HepG2 (cell line): ENCODE measurements at places on chromosomes 5 and 9. TPM values are rescaled to one million over a fixed set of nuclear protein-coding genes. Genes with fewer than 3 reads are reported as not detected.

- no peak for DNase-seq
- peaks cover 11% of the 10 kb centered on the region; the same call in 1 of the 2 replicates for H3K4me1 ChIP-seq
- no peak overlapping the region for H3K27ac ChIP-seq
- no peaks in the 10 kb centered on the region for H3K36me3 ChIP-seq
- H3K27me3 ChIP-seq, result peaks cover 85% of the 10 kb centered on the region
- H3K4me3 ChIP-seq, result no peak overlapping the region
Observed at GRCh38 chr5:1658665-1659064, 134.9 kb upstream of the LPCAT1 start.

- no peak for DNase-seq
- no peak overlapping the region for H3K4me3 ChIP-seq
- no peaks in the 10 kb centered on the region for H3K27me3 ChIP-seq
- no peaks in the 10 kb centered on the region for H3K36me3 ChIP-seq
Observed at GRCh38 chr5:40141418-40141817, 538.3 kb upstream of the PTGER4 start.

DNA sequence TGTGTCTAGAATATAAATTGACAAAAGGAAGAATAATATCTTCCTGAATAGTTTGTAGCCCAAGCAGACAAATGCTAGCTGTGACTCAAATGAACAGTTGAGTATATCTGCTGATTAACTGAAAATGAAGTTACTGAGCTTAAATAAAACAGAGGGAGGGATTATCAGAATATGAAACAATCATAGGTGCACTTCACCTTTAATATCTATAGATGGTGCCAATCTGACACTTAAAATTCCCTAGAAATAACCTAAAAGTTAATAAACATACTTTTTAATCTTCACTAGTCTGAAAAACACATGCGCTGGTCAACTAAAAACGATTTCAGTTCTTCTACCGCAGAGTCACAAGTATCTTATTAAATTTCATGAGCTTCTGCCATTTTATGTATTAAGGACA, 280.8 kb upstream of the RASA1 start:
- no peaks in the 10 kb centered on the region for H3K4me1 ChIP-seq
- no peak overlapping the region for H3K27ac ChIP-seq

DNA sequence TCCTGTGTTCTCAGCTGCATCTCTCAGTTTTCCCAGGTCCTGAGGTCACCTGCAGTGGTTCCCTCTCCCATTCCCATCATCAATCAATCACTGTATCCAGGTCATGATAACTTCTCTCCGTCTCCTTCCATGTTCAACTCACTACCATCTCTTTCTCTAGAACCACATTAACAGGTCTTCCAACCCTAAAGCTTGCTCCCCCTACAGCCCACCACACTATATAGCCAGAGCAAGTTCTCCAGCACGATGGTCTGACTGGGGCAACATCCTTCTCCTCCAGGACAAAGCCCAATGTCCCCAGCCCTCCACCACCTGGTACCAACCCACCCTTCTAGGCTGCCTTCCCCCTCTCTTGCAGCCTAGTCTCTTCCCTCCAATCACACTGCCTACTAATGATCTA, 241.6 kb downstream of the CDK5RAP2 start:
- H3K36me3 ChIP-seq, result no peaks in the 10 kb centered on the region
- no peak overlapping the region for H3K4me3 ChIP-seq
- no peak for DNase-seq
- H3K4me1 ChIP-seq, result peaks cover 6% of the 10 kb centered on the region; the same call in 1 of the 2 replicates
- H3K27me3 ChIP-seq, result no peaks in the 10 kb centered on the region
- no peak overlapping the region for H3K27ac ChIP-seq

- peak; percentile 53 for DNase-seq
- H3K36me3 ChIP-seq, result no peaks in the 10 kb centered on the region
- no peaks in the 10 kb centered on the region for H3K27me3 ChIP-seq
- H3K4me3 ChIP-seq, result no peak overlapping the region
- peaks cover 48% of the 10 kb centered on the region for H3K4me1 ChIP-seq
Observed at GRCh38 chr5:92885950-92886349, 695.1 kb downstream of the NR2F1-AS1 start.

GRCh38 chr5:14036514-14036913, 92.0 kb upstream of the DNAH5 start:
- H3K4me3 ChIP-seq, result no peak overlapping the region; the same call in 1 of the 2 replicates
- H3K27me3 ChIP-seq, result no peaks in the 10 kb centered on the region
- H3K36me3 ChIP-seq, result no peaks in the 10 kb centered on the region
- H3K27ac ChIP-seq, result no peak overlapping the region
- no peak for DNase-seq

DNA sequence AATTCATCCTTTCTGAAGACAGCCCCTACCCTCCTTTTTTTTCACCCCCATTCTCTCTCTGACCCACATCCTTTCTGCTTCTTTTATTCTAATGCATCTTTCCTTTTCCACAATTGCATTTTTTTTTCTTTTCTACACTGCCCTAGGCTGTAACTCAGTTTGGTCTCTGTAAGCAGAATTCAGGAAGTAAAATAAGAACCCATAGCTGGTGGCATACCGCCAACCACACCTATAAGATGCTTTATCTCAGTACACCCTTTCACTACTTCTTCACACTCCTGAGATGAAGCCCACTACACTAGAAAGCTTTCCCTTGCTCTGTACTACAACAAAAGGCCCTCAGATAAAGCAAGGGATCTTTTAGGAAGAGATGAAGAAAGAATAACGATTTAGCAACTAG, 16.1 kb upstream of the TSSK1B start:
- no peak overlapping the region for H3K4me3 ChIP-seq
- H3K4me1 ChIP-seq, result no peaks in the 10 kb centered on the region
- no peaks in the 10 kb centered on the region; the same call in 2 of the 3 replicates for H3K27me3 ChIP-seq
- no peak overlapping the region for H3K27ac ChIP-seq

- H3K4me3 ChIP-seq, result no peak overlapping the region
- peaks cover 17% of the 10 kb centered on the region; the same call in 2 of the 3 replicates for H3K27me3 ChIP-seq
- H3K27ac ChIP-seq, result no peak overlapping the region
- no peak for DNase-seq
- no peaks in the 10 kb centered on the region for H3K4me1 ChIP-seq
Observed at GRCh38 chr5:14081791-14082190, 61.4 kb upstream of the TRIO start.

- peak; percentile 95 for DNase-seq
- H3K36me3 ChIP-seq, result peaks cover 4% of the 10 kb centered on the region
- H3K4me3 ChIP-seq, result no peak overlapping the region
Observed at GRCh38 chr5:1568201-1568979, 44.6 kb upstream of the LPCAT1 start.

DNA sequence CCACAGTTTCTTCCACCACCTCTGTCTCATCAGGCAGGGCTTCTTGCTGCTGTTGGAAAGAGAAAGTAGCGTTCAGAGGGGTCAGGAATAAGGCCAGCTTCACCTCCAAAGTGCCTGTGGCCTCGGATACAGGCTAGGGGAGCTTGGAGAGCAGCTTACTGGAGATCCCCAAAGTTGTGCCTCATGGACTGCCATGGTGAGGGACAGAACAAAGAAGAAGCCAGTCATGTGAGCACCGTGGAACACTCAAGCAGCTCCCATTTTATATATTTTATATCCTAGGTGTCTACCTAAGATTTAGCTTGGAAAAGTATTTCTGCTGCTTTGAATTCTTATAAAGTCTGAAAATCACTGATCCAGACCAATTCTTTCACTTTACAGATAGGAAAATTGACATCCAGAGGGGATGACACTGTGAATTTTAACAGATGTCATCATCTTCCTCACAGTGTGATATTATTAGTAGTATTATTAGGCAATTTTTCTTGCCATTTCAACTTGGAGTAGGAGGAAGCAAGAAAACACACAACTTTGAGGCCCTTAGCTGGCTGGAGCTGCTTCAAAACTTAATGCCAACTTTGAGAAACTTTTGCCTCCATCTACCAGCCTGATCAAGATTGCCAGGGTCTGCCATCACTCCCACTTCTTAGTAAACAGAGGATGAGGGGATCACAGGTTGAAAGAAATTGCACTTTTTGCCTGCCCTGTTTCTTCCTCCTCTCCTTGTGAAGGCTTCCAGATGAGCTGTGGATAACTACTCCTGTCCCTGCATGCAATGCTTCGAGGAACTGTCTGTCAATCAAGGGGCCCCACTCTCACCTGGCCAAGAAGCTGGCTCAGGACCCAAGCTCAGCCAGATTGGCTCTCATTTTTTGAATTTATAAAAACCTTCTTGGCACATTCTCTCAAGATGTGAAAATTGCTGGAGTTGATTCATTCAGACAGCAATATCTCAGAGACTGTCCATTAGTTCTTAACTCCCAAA, 11.8 kb downstream of the SPARC start:
- DNase-seq, result no peak
- H3K36me3 ChIP-seq, result no peaks in the 10 kb centered on the region; the same call in 1 of the 2 replicates
- H3K4me3 ChIP-seq, result no peak overlapping the region
- peaks cover 24% of the 10 kb centered on the region for H3K4me1 ChIP-seq

DNA sequence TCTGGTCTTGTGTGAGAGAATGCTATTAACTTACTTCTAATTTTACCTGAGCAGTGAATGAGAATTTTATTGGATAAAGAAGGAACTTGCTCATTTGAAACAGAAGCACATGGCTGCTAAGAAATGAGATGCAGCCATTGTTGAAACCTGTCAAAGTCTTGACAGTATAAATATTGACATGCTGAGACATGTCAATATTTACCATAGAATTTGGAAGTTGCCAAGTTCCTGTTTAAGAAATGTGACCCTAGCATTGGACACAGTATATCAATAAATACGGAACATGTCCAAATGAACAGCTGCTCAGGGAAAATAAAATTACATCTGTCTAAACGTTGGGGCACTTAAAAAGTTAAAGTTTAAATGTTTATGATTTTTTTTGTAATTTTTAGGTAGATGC, 7.8 kb downstream of the XRCC4 start:
- no peak overlapping the region for H3K27ac ChIP-seq
- DNase-seq, result peak; percentile 71
- H3K36me3 ChIP-seq, result no peaks in the 10 kb centered on the region
- peaks cover 21% of the 10 kb centered on the region for H3K4me1 ChIP-seq
- H3K4me3 ChIP-seq, result no peak overlapping the region

GRCh38 chr5:58403822-58404433, 56.0 kb downstream of the PLK2 start:
- no peak overlapping the region for H3K27ac ChIP-seq
- no peak overlapping the region for H3K4me3 ChIP-seq
- DNase-seq, result no peak
- no peaks in the 10 kb centered on the region for H3K4me1 ChIP-seq
- H3K27me3 ChIP-seq, result no peaks in the 10 kb centered on the region; the same call in 1 of the 2 replicates

DNA sequence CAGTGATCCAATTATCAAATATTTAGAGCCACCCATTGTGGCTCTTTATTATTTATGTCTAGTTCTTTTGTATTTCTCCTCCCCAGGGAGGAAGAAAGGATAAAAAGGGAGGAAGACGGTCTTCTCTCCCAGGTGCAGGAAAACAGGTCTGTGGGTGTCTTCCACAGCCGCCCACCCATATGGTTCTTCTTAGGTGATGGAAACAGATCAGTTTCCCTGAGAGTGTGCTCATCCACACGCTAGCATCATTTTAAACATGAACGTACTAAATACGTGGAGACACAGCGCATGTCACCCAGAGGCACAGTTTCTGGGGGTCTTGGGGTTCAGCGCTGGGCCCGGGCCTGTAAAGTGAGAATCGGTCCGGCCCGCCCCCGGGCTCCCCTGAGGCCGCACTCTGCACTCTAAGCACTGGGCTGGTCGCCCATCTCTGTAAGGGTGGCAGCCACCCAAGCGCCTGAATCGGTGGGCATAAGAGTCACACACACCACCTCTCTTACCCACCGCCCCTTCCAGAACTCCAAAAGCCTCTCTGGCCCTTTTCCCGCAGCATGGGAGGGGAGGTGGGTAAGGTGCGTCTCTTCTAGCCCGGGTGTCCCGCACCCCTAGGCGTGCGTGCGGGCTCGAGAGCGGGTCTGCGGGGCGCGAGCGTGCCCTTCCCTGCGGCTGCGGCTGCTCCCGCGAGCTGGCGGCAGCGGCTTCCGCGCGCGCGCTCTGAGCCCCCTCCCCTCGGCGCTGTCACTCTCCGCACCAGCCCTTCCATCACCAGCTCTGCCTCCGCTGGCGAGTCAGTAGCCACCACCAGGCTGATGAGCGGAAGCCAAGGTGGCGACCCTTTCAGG, 1.3 kb downstream of the PTCH1 start:
- no peak overlapping the region for H3K27ac ChIP-seq
- H3K4me1 ChIP-seq, result peaks cover 34% of the 10 kb centered on the region
- H3K4me3 ChIP-seq, result peak overlapping the region; percentile 59
- DNase-seq, result no peak
- H3K27me3 ChIP-seq, result peaks cover 32% of the 10 kb centered on the region; the same call in 2 of the 3 replicates

GRCh38 chr9:119453490-119453911, 84.3 kb upstream of the BRINP1 start:
- no peaks in the 10 kb centered on the region for H3K4me1 ChIP-seq
- H3K4me3 ChIP-seq, result no peak overlapping the region
- DNase-seq, result no peak
- no peaks in the 10 kb centered on the region for H3K36me3 ChIP-seq

GRCh38 chr5:6900247-6901227, 187.3 kb downstream of the TENT4A start:
- peak; percentile 98 for DNase-seq
- 0 out of 2 replicates have a peak overlapping the region, but pooled peaks have one; percentile 21 for H3K4me3 ChIP-seq
- H3K27me3 ChIP-seq, result no peaks in the 10 kb centered on the region
- peak overlapping the region; percentile 65 for H3K27ac ChIP-seq

DNA sequence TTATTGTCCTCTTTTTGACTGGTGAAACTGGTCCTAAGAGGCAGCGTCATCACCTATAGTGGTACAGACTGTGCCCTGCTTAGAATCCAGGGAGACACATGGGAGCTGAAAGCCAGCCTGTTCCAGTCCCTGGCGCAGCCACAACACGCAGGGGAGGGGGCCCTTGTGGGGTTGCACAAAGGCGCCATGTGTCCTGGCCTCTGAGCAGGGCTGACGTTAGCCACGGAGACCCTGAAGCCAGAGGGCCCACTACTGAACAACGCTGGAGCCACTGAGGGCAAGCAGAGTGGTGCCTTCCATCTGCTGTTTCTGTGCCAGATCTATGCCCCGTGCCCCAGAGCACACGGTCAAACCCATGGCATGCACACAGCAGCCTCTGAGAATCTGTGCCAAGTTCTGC, 147.3 kb downstream of the ACTL7B start:
- no peaks in the 10 kb centered on the region for H3K4me1 ChIP-seq
- DNase-seq, result no peak
- no peaks in the 10 kb centered on the region for H3K27me3 ChIP-seq
- no peaks in the 10 kb centered on the region for H3K36me3 ChIP-seq

- no peak overlapping the region for H3K27ac ChIP-seq
- 0 out of 3 replicates have a peak, but pooled peaks cover 2% of the 10 kb centered on the region for H3K36me3 ChIP-seq
- peaks cover 10% of the 10 kb centered on the region for H3K4me1 ChIP-seq
- no peak for DNase-seq
Observed at GRCh38 chr9:69081261-69081660, 45.7 kb downstream of the FXN start.

The LEAP2 gene
- total RNA-seq, result 19.8 and 23.9 TPM in 2 replicates

The PALM2AKAP2 gene
- total RNA-seq, result 1.5 and 1.8 TPM in 2 replicates
